ENCODE measurements at places on chromosomes 3 and 15. TPM values are rescaled to one million over a fixed set of nuclear protein-coding genes. Genes with fewer than 3 reads are reported as not detected.

- peaks cover 43% of the 10 kb centered on the region for H3K4me1 ChIP-seq
- H3K36me3 ChIP-seq: peaks cover 28% of the 10 kb centered on the region
- peak overlapping the region; percentile 91 for H3K27ac ChIP-seq
- H3K27me3 ChIP-seq: no peaks in the 10 kb centered on the region
Observed at GRCh38 chr15:90264671-90265070, 801 bp upstream of the NGRN start.

DNA sequence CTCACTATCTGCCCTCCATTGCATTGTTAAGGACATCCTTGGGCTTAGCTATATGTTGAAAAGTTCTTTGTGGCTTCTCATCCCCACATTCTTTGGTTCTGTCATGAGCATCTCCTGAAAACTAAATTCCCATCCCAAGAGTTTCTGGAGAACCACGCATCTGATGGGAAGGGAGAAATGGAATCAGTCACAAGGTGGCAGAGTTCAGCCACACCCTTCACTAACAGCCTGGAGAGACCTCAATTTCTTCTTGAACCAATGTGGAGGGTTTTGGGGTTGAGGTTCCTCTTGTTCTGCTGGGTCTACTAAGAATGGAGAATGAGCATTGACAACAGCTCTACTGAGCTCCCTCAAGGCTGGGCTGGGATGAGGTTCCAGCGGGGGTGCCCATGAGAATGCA is 15.6 kb upstream of the MAGEL2 start:
- H3K27me3 ChIP-seq: no peaks in the 10 kb centered on the region
- H3K36me3 ChIP-seq: no peaks in the 10 kb centered on the region
- no peaks in the 10 kb centered on the region for H3K4me1 ChIP-seq
- no peak for DNase-seq
- no peak overlapping the region for H3K4me3 ChIP-seq

GRCh38 chr15:98296653-98297052 is 336.1 kb downstream of the ARRDC4 start:
- no peaks in the 10 kb centered on the region for H3K36me3 ChIP-seq
- H3K4me3 ChIP-seq: no peak overlapping the region
- no peak for DNase-seq
- no peaks in the 10 kb centered on the region for H3K4me1 ChIP-seq

DNA sequence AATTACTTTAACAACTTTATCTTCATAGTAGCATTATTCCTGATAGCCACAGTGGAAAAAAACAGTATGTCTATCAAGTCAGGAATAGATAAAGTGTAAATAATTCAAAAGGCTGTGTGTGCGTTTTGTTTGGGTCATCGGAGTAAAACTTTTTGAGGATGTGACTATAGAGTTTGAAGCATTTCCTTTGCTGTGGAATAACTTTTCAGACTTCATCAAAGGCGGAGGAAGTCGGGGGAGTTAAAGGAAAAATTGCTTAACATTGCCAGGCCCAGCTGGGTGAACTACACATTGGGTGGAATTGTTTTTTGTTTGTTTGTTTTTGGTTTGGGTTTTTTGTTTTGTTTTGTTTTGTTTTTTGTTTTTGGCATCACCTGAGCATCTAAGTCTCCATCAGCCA is 70.4 kb upstream of the CRTC3 start:
- H3K4me3 ChIP-seq: no peak overlapping the region
- no peaks in the 10 kb centered on the region for H3K27me3 ChIP-seq
- DNase-seq: no peak
- H3K36me3 ChIP-seq: peaks cover 85% of the 10 kb centered on the region
- no peak overlapping the region for H3K27ac ChIP-seq
- no peaks in the 10 kb centered on the region for H3K4me1 ChIP-seq

DNA sequence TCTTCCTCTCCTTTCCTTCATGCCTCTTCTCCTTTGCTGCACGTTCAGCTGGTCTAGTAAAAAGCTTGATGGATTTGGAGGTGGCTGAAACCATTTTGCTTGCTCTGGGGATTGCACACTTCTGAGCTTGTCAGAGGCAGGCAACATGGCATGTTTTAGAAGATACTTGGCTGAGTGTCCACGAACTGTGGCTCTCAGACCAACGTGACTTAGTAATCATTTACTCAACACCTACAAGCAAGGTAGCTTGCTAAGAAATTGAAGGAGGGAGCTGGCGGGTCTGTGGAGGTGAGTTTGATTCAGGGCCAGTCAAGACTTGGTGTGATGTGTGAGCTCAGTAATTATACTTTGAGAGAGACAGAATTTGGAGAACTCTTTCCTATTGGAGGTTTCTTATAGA is 196.0 kb downstream of the LPP start:
- no peaks in the 10 kb centered on the region for H3K27me3 ChIP-seq
- no peak overlapping the region for H3K4me3 ChIP-seq
- no peaks in the 10 kb centered on the region for H3K36me3 ChIP-seq
- peaks cover 67% of the 10 kb centered on the region for H3K4me1 ChIP-seq
- no peak for DNase-seq

GRCh38 chr3:160973067-160973809 is 131.9 kb downstream of the B3GALNT1 start:
- DNase-seq: no peak
- peaks cover 15% of the 10 kb centered on the region for H3K4me1 ChIP-seq
- no peak overlapping the region for H3K27ac ChIP-seq

DNA sequence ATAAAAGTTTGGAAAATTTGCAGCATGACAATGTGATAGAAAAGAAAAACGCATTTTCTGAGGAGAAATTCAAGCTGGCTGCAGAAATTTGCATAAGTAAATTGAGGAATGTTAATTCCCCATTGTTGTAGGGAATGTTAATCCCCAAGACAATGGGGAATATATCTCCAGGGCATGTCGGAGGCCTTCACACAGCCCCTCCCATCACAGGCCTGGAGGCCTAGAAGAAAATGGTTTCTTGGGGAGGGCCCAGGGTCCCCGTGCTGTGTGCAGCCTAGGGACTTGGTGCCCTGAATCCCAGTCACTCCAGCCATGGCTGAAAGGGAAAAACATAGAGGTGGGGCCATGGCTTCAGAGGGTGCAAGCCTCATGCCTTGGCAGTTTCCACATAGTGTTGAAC is 101.1 kb downstream of the BOC start:
- H3K36me3 ChIP-seq: peaks cover 42% of the 10 kb centered on the region
- H3K27ac ChIP-seq: no peak overlapping the region
- H3K27me3 ChIP-seq: no peaks in the 10 kb centered on the region
- DNase-seq: no peak
- H3K4me3 ChIP-seq: no peak overlapping the region

DNA sequence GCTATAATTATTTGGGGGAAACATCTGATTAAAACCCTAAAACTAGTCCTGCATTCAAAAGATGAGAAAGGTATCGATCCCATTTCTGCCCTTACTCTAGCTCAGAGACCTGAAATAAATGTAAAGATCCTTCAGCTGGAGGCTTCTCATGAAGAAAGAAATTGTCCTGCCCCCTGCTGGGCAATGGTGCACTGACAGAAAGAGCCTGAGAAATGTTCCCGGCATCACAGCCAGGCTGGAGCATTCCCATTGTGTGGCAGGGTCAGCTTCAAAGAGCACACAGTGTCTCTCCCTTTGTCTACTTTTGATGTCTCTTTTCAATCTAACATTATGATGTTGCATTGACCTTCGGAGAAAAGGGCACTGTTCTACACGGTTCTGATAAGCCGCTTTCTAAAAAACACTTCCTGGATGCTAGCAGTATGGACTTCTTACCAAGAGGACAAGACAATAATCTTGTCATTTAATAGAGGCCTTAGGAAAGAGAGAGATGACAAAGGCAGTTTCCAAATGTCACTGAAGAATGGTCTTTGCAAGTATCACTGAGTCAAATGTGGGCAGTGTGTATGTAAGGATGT is 287.5 kb downstream of the MAGI1 start:
- H3K4me1 ChIP-seq: no peaks in the 10 kb centered on the region
- H3K27me3 ChIP-seq: no peaks in the 10 kb centered on the region
- H3K27ac ChIP-seq: no peak overlapping the region
- H3K4me3 ChIP-seq: no peak overlapping the region

GRCh38 chr3:126961791-126962461 is 21.0 kb upstream of the PLXNA1 start:
- no peaks in the 10 kb centered on the region for H3K36me3 ChIP-seq
- no peak for DNase-seq
- no peak overlapping the region for H3K27ac ChIP-seq
- peaks cover 2% of the 10 kb centered on the region for H3K27me3 ChIP-seq

- no peaks in the 10 kb centered on the region for H3K27me3 ChIP-seq
- no peaks in the 10 kb centered on the region for H3K4me1 ChIP-seq
- H3K4me3 ChIP-seq: no peak overlapping the region
- H3K36me3 ChIP-seq: no peaks in the 10 kb centered on the region
Observed at GRCh38 chr3:68468695-68469375, 463.5 kb downstream of the TAFA4 start.

- no peak overlapping the region for H3K4me3 ChIP-seq
- no peak overlapping the region for H3K27ac ChIP-seq
- H3K4me1 ChIP-seq: no peaks in the 10 kb centered on the region
- H3K36me3 ChIP-seq: no peaks in the 10 kb centered on the region
- peaks cover 24% of the 10 kb centered on the region for H3K27me3 ChIP-seq
Observed at GRCh38 chr15:69509131-69509530, 56.5 kb downstream of the RPLP1 start.

- no peaks in the 10 kb centered on the region for H3K27me3 ChIP-seq
- no peaks in the 10 kb centered on the region for H3K4me1 ChIP-seq
Observed at GRCh38 chr3:54967731-54968161, 39.9 kb upstream of the LRTM1 start.

DNA sequence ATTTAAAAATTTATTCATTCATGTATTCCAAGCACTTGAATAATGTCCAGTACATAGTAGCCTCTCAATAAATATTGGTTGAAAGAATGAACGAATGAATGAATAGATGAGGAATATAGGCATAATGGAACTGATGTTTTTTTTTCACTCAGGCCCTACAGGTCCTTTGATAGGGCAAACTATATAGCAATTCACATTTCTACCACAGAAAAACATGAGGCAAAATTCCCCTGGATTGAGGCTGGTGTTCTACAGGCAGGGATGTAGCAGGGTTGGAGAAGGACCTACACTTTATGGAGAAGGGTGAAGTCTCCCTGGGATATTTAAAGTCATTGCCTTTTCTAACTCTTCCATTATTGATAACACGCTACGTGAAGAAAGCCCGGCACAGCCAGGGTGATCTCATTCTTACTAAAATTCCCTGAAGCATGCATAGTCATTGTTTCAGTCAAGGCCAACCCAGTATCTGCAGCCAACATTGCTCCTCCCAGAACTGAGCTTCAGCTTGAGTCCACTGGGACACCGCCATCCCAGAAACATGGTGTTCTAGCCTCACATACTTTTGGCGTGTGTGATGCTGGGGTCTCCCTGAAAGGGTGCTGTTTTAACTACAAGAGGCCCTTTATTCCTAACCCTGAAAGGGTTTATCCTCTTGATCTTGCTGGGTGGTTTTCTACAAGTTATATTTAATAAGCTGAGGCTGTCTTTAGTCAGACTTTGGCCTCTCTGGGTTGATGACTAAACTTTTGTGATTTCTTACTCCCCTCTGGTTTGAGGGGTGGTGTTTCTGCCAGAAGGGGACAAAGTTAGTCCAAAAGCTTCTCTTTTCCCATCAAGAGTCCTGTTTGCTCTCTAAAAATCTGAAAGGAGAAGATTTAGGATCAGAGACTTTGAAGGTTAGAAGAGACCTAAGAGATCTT is 25.9 kb upstream of the FBN1 start:
- H3K27me3 ChIP-seq: no peaks in the 10 kb centered on the region
- no peak for DNase-seq
- H3K4me3 ChIP-seq: no peak overlapping the region
- H3K36me3 ChIP-seq: no peaks in the 10 kb centered on the region

DNA sequence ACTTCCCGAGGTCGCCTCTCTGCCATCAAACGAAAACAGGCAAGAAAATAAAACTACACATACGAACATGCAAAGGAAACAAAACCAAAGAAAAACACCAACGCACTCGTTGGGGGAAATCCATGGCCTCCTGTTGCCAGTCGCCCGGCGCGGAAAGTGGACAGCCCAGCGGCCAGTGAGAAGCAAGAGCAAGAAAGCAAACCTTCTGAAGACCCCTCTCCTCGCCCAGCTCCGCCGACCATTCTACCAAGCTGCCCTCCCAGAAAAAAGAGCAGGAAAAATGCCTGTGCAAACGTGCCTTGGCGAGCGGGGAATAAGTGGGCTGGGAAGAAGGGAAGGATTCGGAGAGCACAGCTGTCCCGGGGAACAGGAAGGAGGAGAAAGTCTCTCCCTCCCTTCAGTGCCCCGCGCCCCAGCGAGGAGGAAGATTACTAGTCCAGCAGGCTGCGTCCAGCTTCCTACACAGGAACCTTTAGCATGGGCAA is 802 bp upstream of the NECTIN3 start:
- DNase-seq: no peak
- H3K4me1 ChIP-seq: peaks cover 29% of the 10 kb centered on the region
- H3K27me3 ChIP-seq: peaks cover 45% of the 10 kb centered on the region
- peak overlapping the region; percentile 90 for H3K4me3 ChIP-seq
- H3K36me3 ChIP-seq: peaks cover 3% of the 10 kb centered on the region
- no peak overlapping the region for H3K27ac ChIP-seq

GRCh38 chr3:54882129-54882833 is 45.6 kb downstream of the LRTM1 start:
- no peaks in the 10 kb centered on the region for H3K36me3 ChIP-seq
- H3K4me3 ChIP-seq: no peak overlapping the region
- no peak overlapping the region for H3K27ac ChIP-seq
- no peaks in the 10 kb centered on the region for H3K4me1 ChIP-seq

- no peaks in the 10 kb centered on the region for H3K4me1 ChIP-seq
- H3K36me3 ChIP-seq: no peaks in the 10 kb centered on the region
- no peak overlapping the region for H3K27ac ChIP-seq
Observed at GRCh38 chr15:48433226-48433886, 102.1 kb downstream of the DUT start.

DNA sequence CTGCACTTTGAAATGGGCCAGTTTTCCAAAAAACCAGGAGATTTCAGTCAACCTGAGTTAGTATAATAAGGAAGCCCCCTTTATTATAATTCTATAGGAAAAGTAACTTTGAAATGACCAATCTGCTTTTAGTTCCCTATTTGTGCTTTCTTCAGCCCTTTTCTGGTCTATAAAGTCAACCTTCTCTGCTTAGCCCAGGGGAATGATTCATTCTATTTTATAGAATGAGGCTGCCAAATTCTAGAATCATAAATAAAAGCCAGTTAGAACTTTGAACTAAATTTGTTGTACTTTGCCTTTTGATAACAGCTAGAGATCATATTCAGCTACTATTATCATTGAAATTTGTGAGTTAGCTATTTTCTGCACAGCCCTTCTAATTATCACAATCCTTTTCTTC is 24.7 kb downstream of the CIP2A start:
- no peak overlapping the region for H3K27ac ChIP-seq
- H3K36me3 ChIP-seq: peaks cover 2% of the 10 kb centered on the region

Gene ZKSCAN7
- total RNA-seq: 9.2 TPM

Gene ADIPOQ
- total RNA-seq: not detected

Gene KLHL6
- total RNA-seq: 41.7 TPM

Gene CADPS
- total RNA-seq: not detected

Gene GABRB3
- total RNA-seq: not detected

Gene MORC1
- total RNA-seq: not detected

Gene PTH1R
- total RNA-seq: not detected

Gene SLC22A14
- 0.16 TPM for total RNA-seq

Gene DISP2
- total RNA-seq: 0.38 TPM

All from activated B cell treated with CpG ODN at 0.5 μM for 24 hours (primary cell).